ENCODE measurements at places on chromosomes 12 and 14.

- DNase-seq: no peak
Measured at GRCh38 chr12:41452838-41453407, 264.8 kb downstream of the PDZRN4 start.

DNA sequence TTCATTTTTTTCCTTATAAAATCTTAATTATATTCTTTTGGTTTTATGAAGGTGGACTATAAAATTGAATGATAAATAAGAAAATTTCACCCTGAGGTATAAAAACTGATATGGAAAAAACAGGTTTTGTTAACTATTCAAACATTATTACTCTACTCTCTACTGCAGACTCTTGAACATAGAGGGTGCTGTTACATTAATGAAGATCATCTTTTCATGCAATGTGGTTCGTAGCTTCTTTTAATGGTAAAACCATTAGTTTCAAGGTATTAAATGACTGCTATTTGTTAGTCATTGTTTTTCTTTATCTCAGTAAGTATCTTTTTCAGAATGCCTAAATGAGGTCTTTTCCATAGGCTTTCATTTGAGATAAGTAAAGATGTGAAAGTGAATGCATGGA, 510.4 kb downstream of the SLC16A7 start:
- no peak for DNase-seq

- no peak for DNase-seq
Measured at GRCh38 chr14:71713016-71713415, 219.2 kb upstream of the RGS6 start.

DNA sequence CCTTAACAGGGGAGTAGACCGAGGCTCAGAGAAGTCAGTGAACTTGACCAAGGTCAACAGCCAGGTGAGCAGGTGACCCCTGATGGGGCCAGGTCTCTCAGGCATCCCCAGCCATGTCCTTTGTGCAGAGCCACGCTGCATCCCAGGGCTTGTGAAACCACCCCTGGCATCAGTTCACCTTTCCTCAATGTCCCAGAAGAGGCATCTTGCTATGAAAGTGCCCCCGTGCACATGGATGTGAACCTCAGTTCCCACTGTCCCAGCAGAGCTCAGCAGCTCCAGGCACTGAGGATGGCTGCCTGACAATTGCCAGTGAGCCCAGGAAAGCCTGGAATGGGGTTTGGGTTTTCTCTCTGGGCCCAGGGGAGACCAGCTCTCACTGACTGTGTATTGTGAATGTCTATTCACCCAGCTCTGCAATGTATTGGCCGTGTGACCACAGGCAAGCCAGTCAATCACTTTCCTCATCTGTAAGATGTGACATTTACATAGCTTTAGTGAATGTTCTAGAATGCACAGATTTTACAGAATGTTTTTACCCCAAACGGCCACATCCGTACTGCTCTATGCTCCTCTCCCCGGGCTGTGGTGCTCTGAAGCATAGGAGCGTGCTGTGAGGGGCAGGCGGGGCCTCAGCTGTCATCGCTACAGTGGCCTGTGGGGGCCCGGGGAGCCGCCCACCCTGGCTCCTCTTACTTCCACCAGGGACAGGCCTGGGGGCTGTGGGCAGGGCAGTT, 4.9 kb downstream of the CACNA2D4 start:
- DNase-seq: no peak

DNA sequence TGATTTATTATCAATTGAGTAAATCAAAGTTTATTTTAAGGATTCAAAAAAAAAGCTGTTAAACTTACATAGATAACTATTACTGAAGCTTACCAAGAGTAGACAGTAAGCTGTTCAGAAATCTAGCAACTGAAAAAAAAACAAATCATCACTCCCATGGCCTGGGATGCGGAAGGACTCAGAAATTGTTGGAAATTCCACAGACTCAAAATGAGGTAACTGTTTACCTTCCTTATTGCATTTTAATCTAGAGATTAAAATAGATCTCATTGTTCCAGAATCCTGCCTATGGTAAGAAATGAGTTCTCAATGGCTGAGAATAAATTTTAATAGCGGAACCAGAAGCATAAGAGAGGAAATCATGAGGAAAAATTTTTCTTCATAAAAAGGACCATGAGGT, 87.2 kb downstream of the PPM1H start:
- DNase-seq: no peak

- no peak for DNase-seq
Measured at GRCh38 chr12:48442179-48442847, 30.0 kb upstream of the ANP32D start.

- no peak for DNase-seq
Measured at GRCh38 chr12:19979584-19979983, 388.8 kb upstream of the PDE3A start.

- DNase-seq: no peak
Measured at GRCh38 chr12:49796606-49797448, 31.4 kb downstream of the NCKAP5L start.

- DNase-seq: no peak
Measured at GRCh38 chr14:105627701-105628100, 101.3 kb downstream of the TMEM121 start.

GRCh38 chr12:61923152-61923551, 337.1 kb upstream of the USP15 start:
- DNase-seq: no peak

DNA sequence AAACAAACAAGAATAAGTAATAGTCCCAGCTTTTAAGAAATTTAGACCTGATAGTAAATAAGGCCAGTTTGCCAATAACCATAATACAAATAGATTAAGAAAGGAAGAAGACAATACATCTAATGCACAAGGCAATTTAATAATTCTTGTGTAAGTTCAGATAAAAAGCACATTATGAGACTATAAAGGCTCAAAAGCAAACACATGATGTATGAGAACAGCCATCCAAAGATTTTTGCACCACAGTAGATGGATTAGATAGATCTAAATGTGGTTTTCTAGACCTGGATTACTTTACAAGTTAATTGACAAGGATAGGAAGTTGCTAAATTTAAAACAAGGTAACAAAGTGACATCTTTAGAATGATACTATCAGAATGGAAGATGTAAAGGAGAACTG, 125.4 kb downstream of the PRKD1 start:
- DNase-seq: no peak

- peak; percentile 8 for DNase-seq
Measured at GRCh38 chr12:25775968-25776367, 182.5 kb upstream of the RASSF8 start.

- DNase-seq: no peak
Measured at GRCh38 chr12:47549258-47549657, 156.6 kb downstream of the RPAP3 start.

DNA sequence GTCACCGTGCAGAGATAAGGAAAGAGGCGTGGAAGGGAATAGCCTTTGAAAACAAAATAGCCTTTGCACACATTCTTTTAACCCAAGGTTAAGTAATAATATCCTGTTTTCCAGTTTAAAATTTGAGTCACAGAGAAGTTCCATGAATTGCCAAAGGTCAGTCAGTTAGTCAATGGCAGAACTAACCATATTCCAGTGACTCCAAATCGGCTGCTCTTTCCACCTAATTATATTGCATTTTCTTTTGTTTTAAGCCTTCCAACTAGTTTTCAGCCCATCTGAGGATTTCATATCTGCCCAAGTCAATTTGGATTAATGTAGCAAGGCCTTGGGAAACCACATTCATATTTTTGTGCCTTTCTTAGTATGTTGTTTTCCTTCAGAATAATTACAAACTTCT, 373.0 kb downstream of the CCDC91 start:
- no peak for DNase-seq

DNA sequence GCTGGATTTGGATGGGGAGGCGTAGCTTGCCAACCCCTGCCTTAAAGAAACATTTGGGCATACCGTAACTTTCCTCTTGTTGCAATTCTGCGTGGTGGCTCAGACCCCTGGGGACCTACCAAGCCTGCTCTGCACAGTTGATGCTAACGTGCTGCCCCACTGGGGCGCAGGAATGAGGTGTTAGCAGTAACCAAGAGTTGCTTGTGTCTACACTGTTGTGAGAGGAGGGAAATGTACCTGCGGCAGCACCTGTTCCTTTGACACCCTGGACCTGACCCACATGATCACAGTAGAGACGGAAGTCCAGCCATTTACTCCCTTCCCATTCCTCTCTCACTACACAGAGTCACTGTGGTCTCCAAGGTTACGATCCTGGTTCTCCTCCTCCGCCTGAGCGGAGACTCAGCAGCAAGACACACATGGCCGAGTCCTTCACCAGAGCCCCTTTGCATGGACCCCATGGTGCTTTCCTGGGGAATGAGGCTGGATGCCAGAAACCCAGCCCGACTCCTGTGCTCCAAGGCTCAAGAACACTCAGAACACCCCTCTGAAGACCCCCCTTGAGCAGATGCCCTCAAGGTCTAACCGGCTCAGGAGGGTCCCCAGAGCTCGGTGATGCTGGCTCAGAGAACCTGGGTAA, 84.8 kb downstream of the FBXL14 start:
- DNase-seq: no peak

DNA sequence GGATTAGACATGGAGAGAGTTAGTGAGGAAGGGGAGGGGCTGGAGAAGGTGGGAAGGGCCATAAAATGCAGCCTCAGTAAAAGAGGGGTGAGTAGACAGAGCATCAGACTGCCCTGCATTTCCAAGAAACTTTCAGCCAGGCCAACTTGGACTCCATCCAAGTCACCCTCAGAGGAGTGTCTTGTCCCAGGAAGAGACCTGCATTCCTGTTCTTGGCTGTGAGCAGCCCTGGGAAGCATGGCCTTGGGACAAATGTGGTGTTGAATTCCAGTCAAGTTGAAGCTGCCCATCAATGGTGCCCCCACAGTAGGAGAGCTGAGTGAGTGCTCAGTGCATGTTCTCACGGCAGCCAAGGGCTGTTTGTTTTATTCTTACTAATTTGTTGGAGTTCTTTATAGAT, 35.0 kb upstream of the TUNAR start:
- no peak for DNase-seq
